ENCODE measurements at places on chromosomes 7 and 10. TPM values are rescaled to one million over a fixed set of nuclear protein-coding genes. Genes with fewer than 3 reads are reported as not detected.

DNA sequence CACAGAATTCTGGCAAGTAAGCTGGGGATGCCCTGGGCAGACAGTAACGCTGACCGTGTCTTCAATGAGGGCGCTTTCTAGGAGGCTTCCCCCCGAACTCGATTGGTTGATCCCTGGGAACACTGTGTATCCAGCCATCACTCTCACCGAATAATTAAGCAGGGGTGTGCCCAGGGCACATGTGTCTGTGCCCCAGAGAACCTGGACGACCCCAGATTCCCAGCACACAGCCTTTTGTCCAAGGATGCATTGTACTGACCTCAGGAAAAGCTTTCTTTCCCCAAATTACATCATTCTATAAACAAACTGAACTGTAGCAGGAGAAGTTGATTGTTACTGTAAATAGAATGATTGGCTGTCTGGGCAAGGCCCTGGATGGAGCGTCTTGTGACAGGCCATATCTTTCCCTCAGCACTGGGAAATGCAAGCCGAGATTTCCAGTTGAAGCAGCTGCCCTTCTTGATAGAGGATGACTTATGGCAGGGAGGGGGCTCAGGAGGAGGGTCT, 6.6 kb upstream of the DEPP1 start:
- DNase-seq = no peak

The UCN3 gene
- total RNA-seq = not detected

- peak; percentile 59 for DNase-seq
Measured at GRCh38 chr7:41825927-41826480, 123.1 kb upstream of the INHBA start.

- DNase-seq = no peak
Measured at GRCh38 chr7:64875658-64876406, 27.2 kb upstream of the ZNF273 start.

DNA sequence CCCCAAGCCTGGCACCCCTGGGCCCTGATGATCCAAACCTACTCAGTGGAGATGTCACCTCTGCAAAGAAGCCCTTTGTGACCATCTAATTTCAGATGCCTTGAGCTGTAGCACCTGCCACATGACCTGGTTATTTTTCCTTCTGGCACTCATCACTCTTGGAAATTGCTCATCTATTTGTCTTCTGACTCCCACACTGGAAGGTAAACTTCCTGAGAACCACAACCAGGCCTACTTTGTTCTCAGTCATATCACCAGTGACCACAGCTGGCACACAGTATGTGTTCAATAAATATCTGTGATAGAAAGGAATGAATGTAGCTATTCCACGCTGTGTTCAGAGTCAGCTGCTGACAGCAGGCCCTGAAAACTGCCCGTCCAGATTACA, 97.1 kb downstream of the SH3PXD2A start:
- peak; percentile 89 for DNase-seq

The DLX6 gene
- 0.20 TPM for total RNA-seq

DNA sequence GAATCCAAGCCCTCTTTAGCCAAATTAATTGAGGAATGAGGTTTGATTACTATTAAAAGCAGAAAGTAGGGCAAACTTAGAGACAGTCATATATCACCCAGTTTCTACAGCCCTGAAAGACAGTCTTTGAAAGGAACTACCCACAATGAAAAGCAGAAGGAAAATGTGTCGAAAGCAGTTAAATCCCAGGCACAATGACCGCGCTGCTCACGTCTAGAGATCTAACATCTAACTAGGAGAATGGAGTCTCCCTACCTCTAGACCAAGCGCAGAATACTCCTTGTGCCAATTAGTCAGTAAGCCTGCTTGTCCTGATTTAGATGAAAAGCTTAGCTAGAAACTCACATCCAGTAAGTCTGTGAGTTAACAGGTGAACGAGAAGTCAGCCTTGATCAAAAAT, 350.0 kb downstream of the FGFR2 start:
- no peak for DNase-seq

The CAMK2B gene
- total RNA-seq = 10.9 TPM

DNA sequence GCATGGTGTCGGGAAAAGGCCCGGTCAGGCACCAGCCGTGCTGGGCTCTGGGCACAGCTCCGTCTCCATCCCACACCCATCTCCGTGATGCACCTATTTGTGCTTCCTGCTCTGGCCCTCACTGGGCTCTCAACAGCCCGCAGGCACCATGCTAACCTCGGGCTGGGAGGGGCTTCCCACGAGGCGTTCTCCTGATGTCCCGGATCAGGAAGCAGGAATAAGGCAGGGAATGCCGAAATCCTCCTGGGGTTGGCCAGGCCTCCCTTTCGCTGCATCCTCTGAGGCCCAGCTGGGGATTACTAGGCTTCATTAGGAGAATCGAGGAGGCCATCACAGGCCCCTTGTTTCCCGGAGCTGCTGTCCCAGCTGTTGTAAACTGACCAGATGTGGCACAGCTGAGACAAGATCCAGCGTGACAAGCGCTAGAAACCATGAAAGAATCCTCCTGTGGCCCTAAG, 72.0 kb downstream of the FAM53B start:
- DNase-seq = no peak

- DNase-seq = no peak
Measured at GRCh38 chr7:44062180-44062902, 3.0 kb downstream of the PGAM2 start.

DNA sequence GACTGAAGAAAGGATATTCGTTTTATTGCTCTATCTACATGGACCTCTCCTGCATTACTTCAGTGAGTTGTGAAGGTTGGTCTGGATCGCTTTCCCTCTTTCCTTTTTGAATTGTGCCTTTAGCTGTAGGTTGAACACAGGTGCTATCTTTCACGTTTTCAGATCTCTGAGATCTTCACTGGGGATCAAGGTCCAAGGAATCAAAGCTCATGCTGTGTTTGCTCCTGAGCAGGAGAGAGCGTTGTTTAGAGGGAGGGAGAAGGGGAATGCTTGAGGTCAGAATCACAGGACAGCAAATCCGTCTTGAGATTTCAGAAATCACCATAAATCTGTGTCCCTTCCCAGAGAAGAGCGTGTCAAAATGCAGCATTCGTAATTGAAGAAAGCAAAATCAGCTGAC, 105.0 kb downstream of the INSYN2A start:
- no peak for DNase-seq

GRCh38 chr10:132436861-132437410, 39.9 kb downstream of the PWWP2B start:
- DNase-seq = no peak

- DNase-seq = no peak
Measured at GRCh38 chr7:15495170-15495569, 66.6 kb downstream of the AGMO start.

DNA sequence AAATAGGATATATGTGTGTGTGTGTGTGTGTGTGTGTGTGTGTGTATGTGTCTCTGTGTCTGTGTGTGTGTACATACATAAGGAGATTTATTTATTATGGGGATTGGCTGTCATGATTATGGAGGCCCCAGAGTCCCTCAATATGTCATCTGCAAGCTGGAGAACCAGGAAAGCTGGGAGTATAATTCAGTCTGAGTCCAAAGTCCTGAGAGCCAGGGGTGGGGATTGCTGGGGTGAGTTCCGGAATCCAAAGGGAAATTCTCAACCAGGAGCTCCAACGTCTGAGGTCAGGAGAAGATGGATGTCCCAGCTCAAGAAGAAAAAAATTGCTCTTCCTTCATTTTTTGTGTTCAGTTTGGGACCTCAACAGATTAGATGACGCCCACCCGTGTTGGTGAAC, 50.7 kb upstream of the PLPP4 start:
- DNase-seq = no peak

The TMED4 gene
- total RNA-seq = 263 TPM

- DNase-seq = peak; percentile 67
Measured at GRCh38 chr7:157807510-157807909, 470.7 kb downstream of the DNAJB6 start.

Data from RPMI7951 (cell line).